PC-9 (cell line): ENCODE measurements at places on chromosomes 13 and 19. TPM values are rescaled to one million over a fixed set of nuclear protein-coding genes. Genes with fewer than 3 reads are reported as not detected.

Gene CNN1
- 0.44 TPM in 1 of 2 replicates, not detected in the other for total RNA-seq

Gene HSD17B14
- 20.7 and 33.6 TPM in 2 replicates for total RNA-seq

Gene CNOT3
- 83.0 and 89.1 TPM in 2 replicates for total RNA-seq

GRCh38 chr13:31046711-31047279 is 114.3 kb downstream of the TEX26 start:
- DNase-seq: no peak

- no peak for DNase-seq
These were observed 81.8 kb upstream of the STARD13 start for GRCh38 chr13:33367171-33367895.

DNA sequence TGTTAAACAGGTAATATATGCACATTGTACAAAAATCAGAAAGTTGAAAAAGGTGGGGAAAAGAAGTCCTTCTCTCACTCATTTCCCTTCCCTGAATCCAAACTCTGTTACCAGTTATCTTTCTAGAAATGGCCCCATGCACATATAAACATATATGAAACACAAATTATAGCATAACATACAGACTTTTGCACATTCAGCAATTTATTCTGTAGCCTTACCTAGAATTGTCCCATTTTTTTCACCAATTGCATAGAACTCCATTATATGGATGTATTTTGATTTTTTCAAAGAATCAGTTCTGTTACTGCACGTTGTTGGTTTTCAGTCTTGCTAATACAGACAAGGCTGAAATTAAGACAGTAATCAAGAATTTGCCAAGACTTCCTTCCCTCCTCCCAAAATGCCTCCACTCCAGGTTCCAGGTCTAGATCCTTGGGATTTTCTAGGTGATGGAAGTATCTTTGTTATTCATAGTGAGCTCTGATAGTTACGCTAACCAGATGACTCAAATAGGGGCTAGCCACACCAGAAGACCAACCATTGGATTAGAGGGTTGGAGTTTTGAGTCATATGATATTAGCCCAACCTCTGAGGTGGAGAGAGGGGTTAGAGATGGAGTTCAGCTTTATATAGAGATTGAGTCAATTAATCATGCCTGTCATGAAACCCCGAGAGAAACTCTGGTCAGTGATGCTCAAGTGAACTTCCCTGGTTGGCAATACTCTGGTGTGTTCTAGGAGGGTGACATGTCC is 30.7 kb downstream of the GPR180 start:
- no peak for DNase-seq

Gene LHB
- total RNA-seq: 1.6 and 3.5 TPM in 2 replicates
